Endodermal cell (in vitro differentiated cells): ENCODE measurements at places on chromosomes 2 and 18.

GRCh38 chr2:181894381-181894780 is 2.9 kb downstream of the ITPRID2 start:
- no peak for DNase-seq

DNA sequence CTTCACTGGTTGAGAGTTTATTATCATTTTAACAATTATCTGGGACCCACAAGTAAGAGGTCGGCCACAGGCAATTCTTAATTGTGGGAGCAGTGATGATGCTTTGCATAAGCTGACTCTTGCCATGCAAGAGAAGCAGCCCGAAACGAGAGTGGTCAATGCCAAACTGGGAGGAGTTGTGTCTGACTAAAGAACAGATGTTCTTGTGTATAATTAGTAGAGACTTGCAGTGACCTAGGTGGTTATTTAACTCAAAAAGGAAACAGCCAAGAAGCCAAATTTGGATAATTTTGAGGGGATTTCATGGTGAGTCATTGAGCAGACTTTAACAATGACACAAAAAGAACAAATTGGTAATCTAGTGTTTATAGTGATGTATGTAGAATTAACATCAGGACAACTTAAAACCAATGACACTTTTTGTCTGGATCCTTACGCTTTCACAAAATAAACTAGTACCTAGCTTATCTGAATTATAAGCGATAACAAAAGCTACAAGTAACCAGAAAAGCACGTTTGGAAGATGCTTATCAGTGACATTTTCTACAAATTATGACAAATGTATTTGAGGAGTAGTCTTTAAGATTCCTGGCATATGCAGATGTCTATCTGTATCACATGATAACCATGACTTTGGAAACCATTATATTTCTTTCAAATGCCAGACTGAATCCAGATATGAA is 184.7 kb upstream of the DLGAP1 start:
- no peak for DNase-seq

DNA sequence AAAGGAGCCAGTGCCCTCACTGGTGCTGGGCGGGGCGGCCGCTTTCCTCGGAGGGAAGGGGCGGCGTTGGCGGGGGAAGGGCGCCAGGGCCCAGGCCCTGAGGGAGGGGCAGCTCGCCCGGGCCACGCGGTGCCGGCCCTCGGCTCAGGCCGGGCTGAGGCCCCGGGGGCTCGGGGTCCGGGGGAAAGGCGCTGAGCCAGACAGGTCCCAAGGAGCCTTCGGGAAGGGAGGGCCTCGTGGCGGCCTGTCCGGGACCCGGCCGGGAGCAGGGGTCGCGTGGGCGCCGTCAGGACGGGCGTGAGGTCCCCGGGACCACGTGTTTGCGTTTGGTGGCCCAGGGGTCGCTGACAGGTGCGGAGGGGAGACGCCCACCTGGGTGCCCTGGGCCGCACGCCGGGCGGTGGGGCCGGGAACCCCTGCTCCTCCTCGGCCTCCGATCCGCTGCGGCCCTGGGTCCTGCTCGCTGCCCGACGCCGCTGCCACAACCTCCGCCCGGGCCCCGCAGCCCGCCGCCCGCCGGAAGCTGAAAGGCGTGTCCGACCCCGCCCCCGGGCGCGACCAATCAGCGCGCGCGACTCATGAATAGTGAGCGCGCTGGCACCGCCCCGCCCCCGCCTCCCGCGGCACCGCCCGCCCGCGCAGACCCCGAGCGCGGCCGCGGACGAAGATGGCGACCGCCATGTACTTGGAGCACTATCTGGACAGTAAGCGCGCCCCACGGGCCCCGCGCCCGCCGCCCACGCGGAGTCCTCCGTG is at the start of gene ING5:
Gene ING5, plus strand, starts transcription at position 641 of the 756 bp plus-strand sequence. Its CDS starts 27 bp downstream, at position 668.
- DNase-seq: peak; percentile 98

GRCh38 chr18:9550429-9550828 is 63.9 kb downstream of the PPP4R1 start:
- no peak for DNase-seq

DNA sequence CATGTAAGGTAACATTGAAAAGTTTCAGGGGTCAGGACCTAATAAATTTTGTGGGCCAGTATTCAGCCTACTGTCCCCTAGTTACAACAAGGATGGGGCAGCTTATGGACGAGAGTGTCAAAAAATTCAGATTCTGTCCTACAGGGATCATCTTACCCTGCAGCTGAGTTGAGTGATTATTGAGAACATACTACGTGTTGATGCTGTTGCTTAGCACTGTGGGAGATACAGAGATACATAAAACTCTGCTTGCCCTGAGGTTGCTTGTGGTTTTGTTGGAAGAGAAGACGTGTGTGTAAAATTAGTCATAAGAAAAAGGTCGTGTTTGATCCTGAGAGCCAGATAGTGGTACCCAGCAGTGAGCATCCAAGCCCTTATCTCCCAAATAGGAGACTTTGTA is 253.2 kb downstream of the NEDD4L start:
- no peak for DNase-seq

- DNase-seq: no peak
Observed at GRCh38 chr2:230161184-230161583, 58.6 kb downstream of the SP110 start.

DNA sequence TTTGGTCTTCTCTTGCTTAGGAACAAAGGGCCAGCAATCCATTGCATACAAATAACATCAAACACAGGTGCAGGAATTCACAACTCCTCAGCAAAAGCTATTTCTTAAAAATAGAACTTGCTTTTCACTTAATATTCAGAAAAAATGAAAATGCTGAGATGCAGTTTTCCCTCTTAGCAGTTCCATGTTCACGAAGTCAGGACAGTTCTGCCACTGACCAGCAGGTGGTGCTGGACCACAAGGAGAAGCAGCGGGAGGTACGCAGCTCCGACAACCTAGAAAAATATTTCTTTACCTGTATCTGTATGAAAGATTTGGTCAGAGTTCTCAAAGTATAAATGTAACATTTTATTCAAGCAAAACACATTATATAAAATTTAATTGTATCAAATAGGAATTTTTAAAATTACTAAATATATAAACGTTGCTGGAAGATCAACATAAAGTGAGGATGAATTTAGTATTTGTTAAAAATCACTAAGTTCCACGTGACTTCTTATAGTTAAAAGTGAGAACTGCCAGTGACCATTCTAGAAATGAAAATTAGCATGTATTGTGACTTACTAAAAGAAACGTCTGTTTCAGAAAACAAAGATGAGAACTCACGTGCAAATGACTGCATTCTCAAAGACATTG is 48.8 kb downstream of the ADNP2 start:
- peak; percentile 90 for DNase-seq

- DNase-seq: no peak
Observed at GRCh38 chr2:230772156-230772555, 59.5 kb downstream of the CAB39 start.

GRCh38 chr2:135890835-135891234 is 14.6 kb upstream of the MCM6 start:
- no peak for DNase-seq

DNA sequence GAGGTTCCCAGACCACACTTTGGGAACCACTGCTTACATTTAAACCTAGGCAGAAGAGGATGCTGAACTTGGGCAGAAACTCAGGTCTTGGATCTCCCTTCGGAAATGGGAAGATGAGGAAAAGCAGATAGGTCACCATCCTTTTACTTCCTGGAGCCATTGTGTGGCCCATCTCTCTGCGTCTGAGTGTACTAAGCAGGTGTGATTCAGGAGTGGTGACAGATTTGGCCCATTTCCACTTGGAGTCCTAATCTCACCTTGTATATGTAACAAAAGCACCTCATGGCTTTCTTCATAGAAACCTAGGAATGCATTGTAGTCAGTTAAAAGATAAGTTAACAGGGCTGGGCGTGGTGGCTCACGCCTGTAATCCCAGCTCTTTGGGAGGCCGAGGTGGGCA is 71.0 kb downstream of the PRKCE start:
- no peak for DNase-seq

- DNase-seq: no peak
Observed at GRCh38 chr18:49332706-49333406, 127.6 kb downstream of the DYM start.

DNA sequence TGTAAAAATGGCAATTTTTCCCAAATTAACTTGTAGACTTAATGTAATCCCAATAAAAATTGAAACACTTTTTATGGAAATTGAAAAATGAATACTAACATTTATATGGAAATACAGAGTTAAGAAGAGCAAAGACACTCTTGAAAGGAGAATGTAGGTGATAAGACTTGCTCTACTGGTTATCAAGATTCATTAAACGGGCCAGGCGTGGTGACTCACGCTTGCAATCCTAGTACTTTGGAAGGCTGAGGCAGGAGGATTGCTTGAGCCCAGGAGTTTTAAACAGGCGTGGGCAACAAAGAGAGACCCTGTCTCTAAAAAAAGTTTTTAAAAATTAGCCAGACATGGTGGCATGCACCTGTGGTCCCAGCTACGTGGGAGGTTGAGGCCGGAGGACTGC is 29.5 kb upstream of the ZNF396 start:
- DNase-seq: no peak

DNA sequence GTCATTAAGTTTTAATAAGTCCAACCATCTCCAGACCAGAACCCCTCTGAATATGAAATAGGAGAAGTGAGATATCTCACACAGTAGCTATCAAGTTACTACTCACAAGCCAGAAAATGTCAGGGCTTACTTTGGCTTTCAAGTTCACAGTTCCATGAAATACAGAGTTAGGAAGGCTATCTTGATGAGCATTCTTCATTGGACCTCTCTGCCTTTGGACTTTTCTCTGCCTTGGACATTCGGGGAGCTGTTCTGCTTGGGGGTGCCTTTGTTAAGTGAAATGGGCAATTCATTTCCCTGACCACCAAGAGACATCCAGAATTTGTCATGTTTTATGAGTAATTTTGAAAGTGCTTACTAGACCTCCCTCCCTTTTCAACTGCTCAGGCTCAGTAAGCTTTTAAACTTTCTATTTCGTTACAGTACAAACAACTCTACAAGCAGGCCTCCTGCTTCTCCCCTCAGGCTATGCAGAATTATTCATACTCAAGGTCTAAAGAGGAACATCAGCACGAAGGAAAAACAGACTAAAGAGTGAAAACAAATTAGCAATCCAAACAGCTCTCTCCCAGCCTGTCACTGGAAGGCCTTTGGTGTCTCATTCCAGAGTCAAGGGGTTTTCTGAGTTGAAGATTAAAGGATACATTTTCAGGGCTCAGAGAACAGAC is 95.3 kb downstream of the MREG start:
- peak; percentile 52 for DNase-seq

- DNase-seq: no peak
Observed at GRCh38 chr18:68176901-68177300, 538.0 kb downstream of the TMX3 start.

DNA sequence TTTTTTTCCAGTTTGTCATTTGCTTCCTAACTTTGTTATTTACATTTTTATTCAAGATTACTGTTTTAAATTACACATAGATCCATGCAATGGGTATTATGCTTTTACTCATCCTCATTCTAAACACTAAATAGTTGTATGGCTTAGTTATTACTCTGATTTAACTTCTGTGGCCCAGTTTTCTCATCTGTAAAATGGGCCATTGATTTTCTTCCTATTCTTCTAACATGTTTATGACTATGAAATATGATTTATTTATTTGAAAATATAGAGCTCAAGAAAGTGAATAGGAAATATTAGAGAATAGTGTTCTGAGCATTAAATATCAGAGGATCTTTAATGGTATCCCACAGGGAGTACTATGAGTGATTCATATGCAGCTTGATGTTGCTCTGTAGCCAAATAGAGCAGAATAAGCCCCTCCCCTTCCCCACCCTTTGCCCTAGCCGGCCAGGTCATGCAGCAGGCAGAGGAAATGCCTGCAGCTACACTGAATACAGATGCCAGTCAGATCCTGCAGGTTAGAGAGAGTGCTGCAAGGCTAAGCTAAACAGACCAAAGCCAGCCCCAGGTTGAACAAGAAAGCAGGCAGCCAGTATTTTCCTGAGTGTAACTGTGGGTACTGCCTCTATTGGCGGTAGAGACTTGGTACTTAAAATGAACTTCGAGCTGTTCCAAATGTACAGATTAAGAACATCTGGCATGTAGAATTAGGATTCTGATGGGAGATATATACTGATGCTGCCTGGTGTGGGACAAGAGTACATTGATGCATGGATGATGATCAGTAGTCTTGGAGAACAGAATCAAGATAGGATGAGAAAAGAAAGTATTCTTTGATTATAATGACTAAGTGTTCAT is 11.7 kb upstream of the ACYP2 start:
- peak; percentile 84 for DNase-seq

DNA sequence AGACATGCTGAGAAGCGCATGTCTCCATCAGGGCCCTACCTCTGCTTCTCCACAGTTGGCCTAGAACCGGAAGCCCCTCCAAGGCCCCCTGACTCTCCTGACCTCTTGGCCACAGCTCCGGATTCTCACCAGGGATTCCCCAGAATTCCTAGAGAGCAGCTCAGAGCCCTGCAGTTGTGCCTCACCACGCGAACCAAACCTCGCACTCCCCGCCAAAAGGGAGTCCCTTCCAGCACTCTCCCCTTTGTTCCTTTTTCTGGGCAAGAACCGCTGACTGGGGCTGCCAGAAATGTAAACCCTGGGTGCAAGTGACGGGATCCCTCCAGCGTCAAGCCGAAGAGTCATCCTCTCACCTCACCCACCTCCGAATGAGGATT is 36.7 kb downstream of the AFF3 start:
- no peak for DNase-seq

DNA sequence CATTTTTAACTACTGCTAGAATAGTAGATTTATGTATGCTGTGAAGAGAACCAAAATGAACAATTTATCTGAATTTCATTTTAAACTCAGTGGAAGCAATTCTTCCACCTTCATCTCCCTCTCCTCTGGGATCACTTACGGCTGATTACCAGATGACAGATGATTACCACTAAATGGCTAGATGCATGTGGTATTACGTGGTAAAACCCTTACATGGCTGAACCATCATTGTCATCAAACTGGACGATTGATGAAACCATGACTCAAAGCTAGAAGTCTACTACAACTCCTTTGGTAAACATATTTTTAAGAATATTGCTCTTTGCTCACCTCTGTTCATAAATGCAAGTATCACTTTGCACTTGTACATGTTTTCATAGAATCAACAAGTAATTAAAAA is 48.5 kb upstream of the DOCK10 start:
- DNase-seq: no peak

DNA sequence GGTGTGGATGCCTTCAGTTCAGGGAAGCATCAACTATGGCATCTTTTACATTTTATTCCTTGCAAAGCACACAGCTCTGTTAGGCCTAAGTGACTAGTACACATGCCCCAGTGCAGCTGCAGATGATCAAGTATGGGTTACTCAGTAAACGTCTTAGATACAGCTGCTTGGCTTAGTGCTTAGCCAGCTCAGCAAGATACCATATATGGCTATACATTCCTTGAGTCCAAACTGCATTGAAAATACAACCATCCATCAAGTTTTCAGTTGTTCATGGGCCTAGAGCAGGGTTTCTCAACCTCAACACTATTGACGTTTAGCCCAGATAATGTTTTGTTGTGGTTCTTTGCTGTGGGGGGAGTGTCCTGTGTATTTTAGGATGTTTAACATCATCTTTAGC is 769.9 kb downstream of the TSN start:
- no peak for DNase-seq

- DNase-seq: no peak
Observed at GRCh38 chr2:150450765-150451164, 36.7 kb downstream of the RND3 start.
